Vagina (tissue), 2 donors: ENCODE measurements at places on chromosomes 13 and 19.
A peak's percentile ranks its signal among the peaks of the same experiment; 100 is the strongest.

DNA sequence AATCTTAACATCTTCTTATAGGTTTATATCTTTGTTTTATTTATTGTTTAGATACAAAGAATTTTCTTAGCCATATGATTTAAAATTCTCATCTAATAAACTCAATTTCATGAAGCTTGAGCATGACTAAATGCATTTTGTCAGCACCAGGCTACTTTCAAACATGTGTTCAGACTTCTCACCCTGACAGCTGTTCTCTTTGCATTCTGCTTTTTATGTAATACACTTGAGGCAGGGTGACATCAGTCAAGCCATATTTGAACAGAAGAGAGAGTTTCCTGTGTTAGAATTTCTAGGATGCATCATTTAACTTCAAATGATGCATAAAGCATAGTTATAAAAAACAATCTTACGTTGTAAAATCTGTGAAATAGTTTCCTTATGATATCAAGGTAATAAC, 1295.1 kb upstream of the PCDH20 start:
- no peak for DNase-seq
- H3K27ac ChIP-seq: no peak overlapping the region
- no peak overlapping the region for H3K4me3 ChIP-seq

DNA sequence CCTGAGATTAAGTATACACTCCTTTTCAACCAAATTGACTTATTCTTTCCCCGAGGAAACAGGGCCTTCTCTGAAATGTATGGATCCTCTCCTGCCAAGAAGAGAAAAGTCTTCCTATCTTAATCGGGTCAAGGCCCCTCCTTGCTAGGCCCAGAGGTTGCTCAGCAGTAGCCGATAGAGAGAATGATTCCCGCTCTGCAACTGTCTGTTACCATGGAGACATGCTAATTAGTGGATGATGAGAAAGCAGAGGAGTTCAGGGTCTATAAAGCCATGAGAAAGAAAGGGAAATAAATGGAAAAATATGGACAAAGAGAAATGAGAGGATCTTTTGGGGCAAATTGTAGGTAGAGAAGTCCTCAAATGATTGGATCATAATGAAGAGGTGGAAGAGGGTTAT, 103.5 kb downstream of the POU4F1 start:
- DNase-seq: no peak
- H3K27ac ChIP-seq: no peak overlapping the region
- H3K36me3 ChIP-seq: no peaks in the 10 kb centered on the region
- no peaks in the 10 kb centered on the region for H3K4me1 ChIP-seq

DNA sequence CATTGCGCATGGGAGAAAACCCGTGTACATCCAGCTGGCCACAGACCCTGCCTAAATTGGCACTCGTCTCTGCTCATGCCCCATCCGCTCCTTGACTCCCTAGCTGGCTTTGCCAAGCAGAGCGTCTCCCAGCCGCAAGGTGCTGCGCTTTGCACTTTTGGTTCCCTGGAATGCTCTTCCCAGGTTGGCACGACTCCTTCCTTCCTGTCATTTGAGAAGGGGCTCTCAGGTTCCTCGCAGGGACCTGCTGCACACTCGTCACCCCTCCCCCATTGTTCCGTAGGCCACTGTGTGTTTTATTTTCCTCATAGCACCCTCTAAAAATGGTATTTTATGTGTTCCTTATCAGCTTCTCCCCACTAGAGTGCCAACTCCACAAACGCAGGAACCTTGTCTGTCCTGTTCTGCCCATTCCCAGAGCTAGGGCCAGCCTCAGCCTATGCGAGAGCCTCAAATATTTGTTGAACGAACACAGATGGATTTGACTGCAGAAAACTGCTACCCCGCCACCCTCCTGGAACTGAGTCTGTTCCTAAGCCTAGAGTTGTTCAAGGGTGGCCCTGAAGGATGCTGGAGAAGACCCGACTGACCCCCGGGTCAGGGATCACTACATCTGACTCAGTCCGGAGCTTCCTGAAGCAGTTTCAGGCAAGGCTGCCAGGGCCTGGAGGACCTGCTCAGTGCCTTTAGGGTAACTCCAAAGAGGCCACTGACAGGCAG, 8.4 kb upstream of the CEBPA start:
- H3K36me3 ChIP-seq: no peaks in the 10 kb centered on the region
- no peak overlapping the region for H3K27ac ChIP-seq
- no peaks in the 10 kb centered on the region for H3K27me3 ChIP-seq
- no peak overlapping the region for H3K4me3 ChIP-seq

- no peaks in the 10 kb centered on the region for H3K36me3 ChIP-seq
- H3K4me3 ChIP-seq: no peak overlapping the region
- no peaks in the 10 kb centered on the region for H3K27me3 ChIP-seq
Observed at GRCh38 chr13:75226733-75227435, 255.1 kb downstream of the TBC1D4 start.

GRCh38 chr19:10655457-10656312, 1.5 kb downstream of the ILF3 start:
- peaks cover 71% of the 10 kb centered on the region for H3K4me1 ChIP-seq
- H3K36me3 ChIP-seq: no peaks in the 10 kb centered on the region
- H3K27me3 ChIP-seq: no peaks in the 10 kb centered on the region
- peak overlapping the region; percentile 67 for H3K4me3 ChIP-seq

GRCh38 chr13:113437408-113438010, 15.8 kb downstream of the ADPRHL1 start:
- DNase-seq: no peak
- no peaks in the 10 kb centered on the region for H3K36me3 ChIP-seq
- H3K27ac ChIP-seq: no peak overlapping the region
- no peak overlapping the region for H3K4me3 ChIP-seq

GRCh38 chr13:98490195-98490836, 86.6 kb downstream of the STK24 start:
- DNase-seq: no peak
- no peaks in the 10 kb centered on the region for H3K27me3 ChIP-seq
- peaks cover 93% of the 10 kb centered on the region for H3K4me1 ChIP-seq
- no peak overlapping the region for H3K4me3 ChIP-seq

GRCh38 chr19:16741084-16741483, 21.4 kb downstream of the NWD1 start:
- no peak overlapping the region for H3K4me3 ChIP-seq
- H3K36me3 ChIP-seq: no peaks in the 10 kb centered on the region
- no peak overlapping the region for H3K27ac ChIP-seq
- no peak for DNase-seq

DNA sequence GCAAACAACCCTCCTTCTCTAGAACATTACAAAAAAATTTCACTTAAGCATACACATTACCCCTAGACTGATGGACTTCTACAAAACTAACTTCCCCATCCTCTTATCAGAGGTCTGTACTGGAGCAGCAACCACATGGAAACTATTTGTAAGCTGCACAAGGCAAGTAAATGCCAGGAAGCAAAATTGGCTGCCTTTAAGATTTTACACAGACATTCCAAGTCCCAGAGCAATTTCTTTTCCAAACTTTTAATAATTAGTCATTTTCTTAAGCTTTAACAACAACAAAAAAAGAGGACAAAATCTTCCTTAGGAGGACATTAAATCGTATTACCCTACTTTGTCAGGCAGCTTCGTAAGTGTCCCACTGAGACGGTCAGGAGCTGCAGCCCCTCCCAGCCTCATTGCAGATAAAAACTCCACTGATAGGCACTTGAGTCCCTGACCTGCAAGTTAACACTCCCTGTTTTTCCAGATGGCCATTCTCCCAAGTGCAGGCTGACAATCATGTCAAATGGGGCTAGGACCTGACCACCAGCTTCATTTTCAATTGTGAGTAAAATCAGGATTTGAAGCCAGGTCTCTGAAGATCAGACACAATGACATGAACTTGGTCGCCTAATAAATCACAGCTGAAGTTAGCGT, 680.1 kb downstream of the DIAPH3 start:
- H3K4me1 ChIP-seq: no peaks in the 10 kb centered on the region
- no peak overlapping the region for H3K4me3 ChIP-seq
- H3K27ac ChIP-seq: no peak overlapping the region
- no peaks in the 10 kb centered on the region for H3K36me3 ChIP-seq
- DNase-seq: no peak
- no peaks in the 10 kb centered on the region for H3K27me3 ChIP-seq

DNA sequence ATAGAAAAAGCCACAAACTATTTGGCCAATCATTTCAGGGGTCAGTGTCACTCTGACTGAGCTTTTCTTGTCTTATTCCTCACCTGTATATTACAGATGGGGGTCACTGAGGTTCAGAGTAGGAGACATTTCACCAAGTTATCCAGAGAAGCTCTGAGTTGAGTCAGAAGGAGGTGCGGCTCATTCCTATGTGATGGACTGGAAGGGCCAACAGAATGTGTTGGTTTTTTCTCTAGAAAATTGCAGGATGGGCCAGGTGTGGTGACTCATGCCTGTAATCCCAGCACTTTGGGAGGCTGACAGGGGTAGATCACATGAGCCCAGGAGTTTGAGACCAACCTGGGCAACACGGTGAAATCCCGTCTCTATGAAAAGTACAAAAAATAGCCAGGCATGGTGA, 24.5 kb upstream of the ZNF83 start:
- DNase-seq: no peak
- peaks cover 14% of the 10 kb centered on the region for H3K36me3 ChIP-seq
- no peaks in the 10 kb centered on the region for H3K4me1 ChIP-seq
- no peak overlapping the region for H3K4me3 ChIP-seq
